ENCODE measurements at places on chromosomes 7 and 10.

DNA sequence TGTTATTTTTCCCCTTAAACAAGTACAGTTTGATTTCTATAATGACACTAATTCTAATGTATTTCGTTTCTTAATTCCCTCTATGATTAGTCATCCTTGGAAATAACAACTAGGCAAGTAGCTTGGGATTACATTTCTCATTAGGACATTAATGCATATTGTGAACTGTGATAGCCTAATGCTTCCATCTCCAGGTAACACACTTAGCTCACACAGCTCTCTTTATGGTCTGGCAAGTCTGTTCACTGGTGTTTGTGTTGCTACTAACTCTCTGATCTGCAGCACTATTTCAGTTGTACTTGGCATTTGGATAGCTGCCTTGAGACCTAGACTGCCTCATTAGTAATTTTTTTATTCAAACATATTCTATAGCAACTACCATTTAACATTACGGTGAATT, 853.2 kb downstream of the SORCS3 start:
- DNase-seq, result no peak

GRCh38 chr7:54888067-54888733, 129.2 kb upstream of the SEC61G start:
- no peak for DNase-seq

- no peak for DNase-seq
Observed at GRCh38 chr10:131214521-131215244, 96.8 kb downstream of the TCERG1L start.

- no peak for DNase-seq
Observed at GRCh38 chr10:49050906-49051305, 64.4 kb downstream of the VSTM4 start.

GRCh38 chr7:12067156-12067831, 143.8 kb upstream of the TMEM106B start:
- DNase-seq, result no peak

- no peak for DNase-seq
Observed at GRCh38 chr7:74467876-74468275, 14.2 kb downstream of the GTF2IRD1 start.

- no peak for DNase-seq
Observed at GRCh38 chr7:79461660-79462059, 8.2 kb upstream of the MAGI2 start.

DNA sequence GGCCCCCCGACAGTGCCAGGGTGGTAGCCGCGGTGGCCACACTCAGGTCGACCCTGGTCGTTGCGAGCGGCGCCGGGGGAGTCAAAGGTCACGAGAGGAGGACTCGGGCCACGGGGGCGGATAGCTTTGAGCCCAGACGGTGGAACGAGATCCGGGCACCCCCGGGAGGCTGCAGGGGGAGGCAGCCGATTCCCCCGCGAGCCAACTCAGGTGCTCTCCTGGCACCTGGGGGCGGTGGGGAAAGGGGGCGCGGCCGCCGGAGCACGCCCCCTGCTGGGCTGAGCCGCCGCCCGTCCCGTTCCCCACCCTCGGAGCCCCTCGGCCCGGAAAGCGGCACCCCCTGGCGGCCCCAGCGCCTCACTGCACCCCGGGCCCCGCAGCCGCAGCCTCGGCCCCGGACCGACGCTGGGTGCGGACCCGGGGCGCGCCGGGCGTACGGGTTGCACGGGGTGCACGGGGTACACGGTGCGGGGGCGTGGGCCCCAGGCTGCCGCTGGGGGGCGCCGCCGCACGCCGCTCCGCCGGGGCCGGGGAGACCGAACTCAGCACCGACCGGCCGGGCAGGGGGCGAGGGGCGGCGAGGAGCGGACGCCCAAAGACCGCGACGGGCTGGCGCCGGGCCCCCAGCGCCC, 521 bp upstream of the NYAP1 start:
- no peak for DNase-seq

DNA sequence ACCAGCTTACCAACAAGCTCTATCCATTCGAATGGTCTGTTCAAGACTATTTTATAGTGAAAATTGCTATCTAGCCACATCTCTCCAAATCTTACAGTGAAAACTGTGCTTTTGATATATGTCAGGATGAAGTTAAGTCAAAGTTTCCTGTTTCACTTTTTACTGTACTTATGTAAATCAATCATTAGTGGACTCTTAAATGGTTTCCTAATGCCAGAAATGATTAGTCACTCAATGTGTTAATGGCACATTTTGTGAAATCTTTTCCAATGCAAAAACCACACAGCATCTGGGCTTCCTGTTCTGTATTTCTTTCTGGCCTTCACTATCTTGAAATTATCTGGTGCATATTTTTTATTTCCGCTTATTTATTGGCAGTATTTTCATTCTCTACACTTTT, 87.3 kb upstream of the STEAP1B start:
- no peak for DNase-seq

- DNase-seq, result no peak
Observed at GRCh38 chr10:59965899-59966650, 59.7 kb upstream of the CCDC6 start.

- no peak for DNase-seq
Observed at GRCh38 chr7:24283897-24284698, at the start of gene NPY. NPY (plus strand) TSS chr7:24284190; CDS start chr7:24285241, 1,051 bp downstream.

DNA sequence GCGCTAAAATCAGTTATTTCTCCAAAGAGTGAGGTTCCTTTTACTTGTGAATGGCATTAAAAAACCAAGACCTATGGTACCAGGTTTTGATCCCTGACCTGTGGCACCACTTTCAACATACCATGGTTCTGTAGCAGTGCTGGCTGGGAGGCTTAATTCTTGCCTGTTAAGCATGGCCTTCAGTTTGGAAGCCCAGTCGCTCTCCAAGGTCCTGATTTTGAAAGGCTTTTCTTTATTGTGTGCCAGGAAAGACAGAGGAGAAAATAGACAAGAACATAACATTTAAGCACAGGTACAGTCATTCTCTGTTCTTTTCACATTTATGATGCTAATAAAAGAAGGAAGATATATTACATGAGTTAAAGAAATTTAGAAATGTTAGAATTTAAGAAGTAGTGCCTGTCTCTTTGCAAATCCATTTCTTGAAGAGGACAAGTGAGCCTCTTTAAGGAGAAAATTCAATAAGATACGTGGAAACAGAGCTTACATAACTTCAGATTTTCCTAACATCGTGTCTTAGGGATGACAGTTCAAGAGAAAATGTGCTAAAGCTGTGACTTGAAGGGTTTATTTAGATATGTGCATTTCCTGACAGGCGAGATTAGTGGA, 357.6 kb downstream of the DPP6 start:
- DNase-seq, result no peak

DNA sequence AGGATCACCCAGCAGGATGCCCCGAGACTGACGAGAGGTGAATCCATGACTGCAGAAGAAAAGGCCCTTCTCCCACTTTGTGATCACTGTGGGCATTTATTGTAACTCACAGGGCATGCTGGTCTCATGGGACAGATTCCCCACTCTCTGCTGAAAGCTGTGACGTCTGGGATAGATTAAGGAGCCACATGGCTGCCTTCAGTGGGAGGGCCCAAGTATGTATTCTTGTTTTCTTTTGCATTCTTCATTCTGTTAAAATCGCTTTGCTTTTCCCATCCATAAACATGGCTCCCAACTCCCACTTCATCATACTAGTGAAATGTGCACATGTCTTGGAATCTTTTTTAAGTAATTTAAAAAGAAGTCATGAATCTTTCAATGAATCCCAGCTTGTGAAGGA, 67.2 kb downstream of the FAM107B start:
- DNase-seq, result no peak

DNA sequence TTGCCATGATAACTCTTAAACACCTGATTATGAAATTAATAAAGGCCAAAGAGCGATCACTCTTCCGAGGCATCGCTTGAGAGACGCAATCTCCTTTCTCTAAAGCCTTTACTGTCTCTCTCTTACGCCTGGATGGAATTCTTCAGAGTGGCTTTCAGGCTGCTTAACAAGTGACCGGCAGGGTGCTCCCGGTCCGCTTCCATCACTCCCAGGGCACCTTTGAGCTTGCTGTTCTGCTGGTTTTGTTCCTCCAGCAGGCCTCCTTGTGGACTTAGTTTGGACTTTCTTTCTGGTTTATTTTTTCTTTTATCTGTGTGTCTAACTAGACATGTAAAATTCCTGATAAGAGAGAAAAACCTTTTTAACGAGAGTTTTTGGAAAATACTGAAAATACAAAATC, 60.9 kb downstream of the MRPL32 start:
- DNase-seq, result no peak

DNA sequence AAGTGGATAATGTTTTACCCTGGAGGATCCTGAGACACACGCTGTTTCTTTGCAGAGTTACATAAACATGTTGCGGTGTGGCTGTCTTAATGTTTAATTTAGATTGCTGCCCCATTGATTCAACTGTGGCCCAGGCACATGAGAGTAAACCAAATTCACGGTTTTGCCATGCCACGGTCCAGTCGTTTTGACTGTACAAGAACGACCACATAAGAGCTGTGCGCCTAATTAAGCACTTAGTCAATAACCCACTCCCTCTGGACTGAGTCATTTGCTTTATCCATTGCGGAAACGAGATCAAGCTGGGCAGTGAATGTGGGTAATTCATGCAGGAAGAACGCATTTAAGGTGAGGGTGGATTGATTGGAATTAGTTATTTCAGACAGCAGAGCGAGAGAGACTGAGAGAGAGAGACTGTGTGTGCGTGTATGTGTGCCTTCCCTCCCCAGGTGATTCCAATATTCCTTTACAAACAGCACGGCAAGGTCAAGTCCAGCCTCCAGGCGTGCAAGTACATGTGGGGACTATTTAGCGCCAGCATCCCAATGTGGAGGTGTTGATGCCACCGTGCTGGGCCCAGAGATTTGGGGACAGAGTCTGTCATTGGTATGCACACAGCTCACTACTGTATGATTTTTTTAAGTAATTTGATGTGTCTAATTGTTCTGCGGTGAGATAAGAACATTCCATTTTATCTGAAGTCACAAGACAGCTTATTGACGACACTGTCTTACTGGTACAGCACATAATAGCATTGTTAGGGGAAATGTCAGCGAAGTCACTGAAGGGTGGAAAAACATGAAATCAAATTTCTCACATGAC, 8.4 kb upstream of the TEX36 start:
- DNase-seq, result no peak

DNA sequence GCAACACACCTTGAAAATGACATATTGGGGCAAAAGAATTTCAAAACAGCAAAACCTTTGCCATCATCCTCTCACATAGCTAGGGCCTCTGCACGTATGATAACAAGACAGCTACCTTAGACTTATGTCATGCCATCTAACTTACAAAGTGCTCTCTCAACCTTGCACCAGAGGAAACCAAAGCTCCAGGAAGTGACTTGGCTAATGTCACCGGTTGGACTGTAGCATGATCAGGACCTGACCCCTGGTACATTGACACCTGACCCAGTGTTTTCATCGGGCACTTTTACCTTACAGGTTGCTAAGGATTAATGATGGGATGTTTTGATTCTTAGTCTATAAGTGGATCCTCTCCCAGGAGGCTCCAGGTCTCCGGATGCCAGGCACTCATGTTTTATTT, 529.8 kb upstream of the GALNT17 start:
- DNase-seq, result no peak

DNA sequence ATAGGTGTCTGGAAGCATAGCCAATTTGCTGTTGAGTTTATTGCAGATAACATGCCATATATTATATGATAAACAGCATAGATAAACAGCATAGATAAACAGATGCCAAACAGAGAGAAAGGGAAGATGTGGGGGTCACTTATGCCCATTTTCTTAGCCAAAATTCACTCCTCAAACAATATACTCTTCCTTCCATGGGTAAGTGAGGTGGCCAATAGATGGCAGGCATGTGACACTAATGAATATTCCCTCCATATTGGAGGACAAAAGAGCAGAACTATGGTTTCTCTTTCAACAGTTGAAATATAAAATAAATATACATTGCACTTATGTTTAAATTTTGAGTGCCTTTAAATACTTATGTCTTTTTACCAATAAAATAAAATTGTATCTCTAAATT, 1212.8 kb downstream of the REEP3 start:
- DNase-seq, result no peak

DNA sequence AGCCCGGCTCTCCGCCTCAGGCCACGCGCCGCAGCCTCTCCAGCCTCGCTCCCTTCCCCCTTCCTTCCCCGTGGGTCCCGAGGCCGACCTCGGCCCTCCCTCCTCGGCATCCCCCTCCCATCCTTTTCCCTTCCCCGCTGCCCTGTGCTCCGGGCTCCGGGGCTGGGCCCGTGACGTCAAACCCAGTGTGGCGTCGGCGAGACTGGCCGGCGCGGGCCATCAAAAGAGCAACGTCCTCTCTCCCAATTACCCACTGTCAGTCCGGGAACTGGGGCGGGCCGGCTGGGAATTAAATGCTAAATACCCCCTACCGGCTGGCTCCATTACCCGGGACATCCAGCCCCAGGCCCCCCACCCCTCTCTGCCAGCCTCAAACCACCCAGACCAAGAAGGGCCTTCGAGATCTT, 2.6 kb upstream of the GATA3 start:
- DNase-seq, result no peak

GRCh38 chr10:55491712-55492111, 690.7 kb upstream of the PCDH15 start:
- DNase-seq, result no peak

DNA sequence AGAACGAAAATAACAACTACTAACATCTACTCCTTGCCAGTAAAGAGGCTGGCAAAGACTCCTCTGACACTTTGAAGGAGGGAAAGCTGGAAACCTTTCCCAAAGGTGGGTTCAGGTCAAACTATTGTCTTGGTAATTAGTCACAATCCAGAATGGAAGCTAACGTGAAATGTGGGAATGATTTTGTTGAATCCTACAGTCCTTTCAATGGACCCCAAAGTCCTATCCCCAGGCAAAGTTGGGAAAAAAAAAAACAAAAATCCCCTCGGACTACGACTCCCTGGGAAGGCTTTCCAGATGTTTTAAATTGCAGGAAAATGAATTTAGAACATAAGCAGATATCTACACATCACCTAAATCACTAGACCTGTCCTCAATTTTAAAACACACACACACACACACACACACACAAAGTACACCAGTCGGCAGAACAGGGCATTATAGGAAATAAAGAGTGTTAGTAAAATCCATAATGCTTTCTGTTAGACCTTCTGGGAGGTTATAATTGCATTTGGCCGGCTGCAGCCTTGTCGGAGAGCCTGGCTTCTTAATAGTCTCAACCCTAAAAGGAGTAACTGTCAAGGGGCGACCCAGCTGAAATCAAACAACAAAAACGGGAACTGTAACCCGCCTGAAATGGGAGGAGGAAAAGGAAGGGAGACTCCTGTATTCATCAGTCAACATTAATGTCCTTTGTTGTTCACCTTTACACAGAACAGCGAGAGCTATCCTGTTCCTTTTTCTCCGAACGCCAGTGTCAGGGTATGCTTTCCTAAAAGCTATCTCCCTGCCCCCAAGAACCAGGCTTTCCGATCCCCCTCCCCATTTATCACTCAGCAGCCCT, 1.5 kb downstream of the DOCK4 start:
- DNase-seq, result no peak

DNA sequence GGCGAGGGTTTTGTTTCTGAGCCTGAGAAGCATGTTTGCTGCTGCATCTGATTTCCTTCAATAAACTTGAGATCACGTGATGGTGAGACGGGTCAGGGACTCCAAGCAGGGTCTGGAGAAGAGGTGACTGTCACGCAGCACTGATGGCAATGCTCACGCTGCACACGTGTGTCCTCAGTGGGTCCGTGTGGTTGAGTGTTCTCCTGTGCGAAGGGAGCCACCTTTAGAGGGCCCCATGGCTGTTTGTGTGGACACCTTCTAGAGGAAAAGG, 100.4 kb downstream of the WDR37 start:
- DNase-seq, result no peak

- no peak for DNase-seq
Observed at GRCh38 chr7:138852469-138852868, 54.5 kb upstream of the ATP6V0A4 start.

GRCh38 chr7:116525298-116525912, 569 bp downstream of the CAV1 start:
- DNase-seq, result no peak
